ENCODE measurements at places on chromosomes 6 and 20.

DNA sequence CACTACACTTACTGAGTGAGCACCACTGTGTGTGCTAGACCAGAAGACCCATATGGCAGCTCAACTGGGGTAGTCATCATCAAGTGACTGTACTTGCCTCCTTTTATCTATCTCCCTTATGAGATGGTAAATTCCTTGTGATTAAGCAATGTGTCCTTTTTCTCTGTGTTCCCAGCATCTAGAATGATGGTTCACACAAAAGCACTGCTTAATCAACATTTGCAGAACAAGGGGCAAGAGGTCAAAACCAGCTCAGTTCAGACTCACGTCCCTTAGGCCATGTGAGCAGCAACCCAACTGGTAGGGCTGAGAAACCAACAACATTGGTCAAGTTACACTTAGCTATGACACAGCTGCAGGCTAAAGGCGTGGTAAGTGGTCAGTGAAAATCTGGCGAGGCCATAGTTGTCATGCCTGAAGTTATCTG, 10.0 kb downstream of the TRAM2 start:
- peak; percentile 54 for DNase-seq

DNA sequence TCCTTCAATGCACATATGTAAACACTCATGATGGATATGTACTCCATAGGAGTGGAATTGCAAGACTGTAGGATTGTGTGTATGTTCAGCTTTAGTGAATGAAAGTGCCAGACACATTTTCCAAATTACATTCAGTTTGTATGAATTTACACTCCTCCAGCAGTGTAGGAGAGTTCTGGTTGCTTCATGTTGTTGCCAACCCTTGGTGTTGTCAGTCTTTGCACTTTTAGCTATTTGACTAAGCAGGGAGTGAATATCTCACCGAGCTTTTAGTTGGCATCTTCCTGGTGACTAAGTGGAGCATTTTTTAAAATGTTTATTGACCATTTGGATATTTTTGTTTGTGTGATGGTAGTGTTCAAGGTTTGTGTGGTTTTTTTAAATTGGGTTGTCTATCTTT, 23.9 kb downstream of the NKX2-4 start:
- DNase-seq: no peak

GRCh38 chr20:31572042-31572700, 32.9 kb upstream of the ID1 start:
- DNase-seq: peak; percentile 32

GRCh38 chr6:159729598-159730331, 2.5 kb downstream of the WTAP start:
- no peak for DNase-seq

GRCh38 chr20:61280217-61280980, 28.3 kb downstream of the CDH4 start:
- DNase-seq: no peak

GRCh38 chr6:6420107-6420506, 99.6 kb upstream of the F13A1 start:
- DNase-seq: no peak

- DNase-seq: no peak
Measured at GRCh38 chr20:9660236-9660868, 146.0 kb downstream of the LAMP5 start.

DNA sequence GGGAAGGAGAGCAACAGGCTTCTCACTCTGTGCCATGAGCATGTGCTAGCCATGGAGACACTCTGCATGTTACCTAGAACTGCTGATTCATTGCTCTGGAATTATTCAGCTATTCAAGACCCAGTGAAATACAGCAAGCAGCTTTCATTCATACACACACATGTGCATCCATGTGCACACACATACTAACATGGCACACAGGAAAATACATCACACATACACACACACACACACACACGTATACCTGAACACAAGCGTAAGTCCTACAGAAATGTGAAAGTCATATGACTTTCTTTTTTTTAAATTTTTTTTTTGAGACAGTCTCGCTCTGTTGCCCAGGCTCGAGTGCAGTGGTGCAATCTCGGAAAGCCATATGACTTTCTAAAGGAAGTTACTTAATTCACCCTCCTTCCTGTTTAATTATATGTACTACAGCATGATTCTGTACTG, 108.2 kb upstream of the NFATC2 start:
- DNase-seq: no peak

DNA sequence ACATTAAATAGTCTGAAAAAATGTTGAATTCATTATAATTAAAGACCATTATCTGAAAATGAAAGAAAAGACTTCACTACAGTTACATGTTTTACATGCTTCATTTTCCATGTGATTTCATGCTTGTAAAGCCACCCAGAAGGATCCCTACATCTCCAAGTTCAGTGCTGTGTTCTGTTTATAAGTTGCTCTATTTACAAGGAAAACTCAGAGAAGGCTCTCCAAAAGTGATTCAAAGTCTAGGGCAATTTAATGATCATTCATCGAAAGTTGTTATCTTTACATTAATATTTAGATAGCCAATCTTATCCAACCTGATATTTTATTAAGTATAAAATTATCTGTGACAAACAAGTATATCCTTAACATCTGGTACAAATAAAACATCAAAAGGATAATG, 494.9 kb upstream of the RNF217 start:
- no peak for DNase-seq

DNA sequence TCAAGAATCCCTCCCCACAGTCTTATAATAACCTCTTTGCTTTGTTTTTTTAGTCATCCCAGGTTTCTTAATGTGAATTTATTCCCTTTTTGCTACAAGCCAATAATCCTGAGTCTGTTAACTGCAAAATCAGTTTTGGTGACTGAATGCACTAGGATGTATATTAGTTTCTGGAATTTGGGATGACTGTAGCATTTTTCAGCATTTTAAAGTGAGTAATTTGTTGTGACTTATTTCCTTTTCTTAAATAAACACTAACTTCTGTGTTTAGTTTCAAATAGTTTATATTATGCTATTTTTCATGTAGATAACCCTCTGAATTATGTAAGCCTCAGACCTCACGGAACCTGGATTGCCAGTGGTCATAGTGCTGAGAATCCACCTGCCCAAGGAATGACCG, 5.5 kb downstream of the CST1 start:
- no peak for DNase-seq

Measured in HTR-8/SVneo (cell line).